ENCODE measurements at places on chromosomes 11 and 22.

- no peak for DNase-seq
Observed at GRCh38 chr11:5223146-5223545, 3.7 kb downstream of the HBB start.

DNA sequence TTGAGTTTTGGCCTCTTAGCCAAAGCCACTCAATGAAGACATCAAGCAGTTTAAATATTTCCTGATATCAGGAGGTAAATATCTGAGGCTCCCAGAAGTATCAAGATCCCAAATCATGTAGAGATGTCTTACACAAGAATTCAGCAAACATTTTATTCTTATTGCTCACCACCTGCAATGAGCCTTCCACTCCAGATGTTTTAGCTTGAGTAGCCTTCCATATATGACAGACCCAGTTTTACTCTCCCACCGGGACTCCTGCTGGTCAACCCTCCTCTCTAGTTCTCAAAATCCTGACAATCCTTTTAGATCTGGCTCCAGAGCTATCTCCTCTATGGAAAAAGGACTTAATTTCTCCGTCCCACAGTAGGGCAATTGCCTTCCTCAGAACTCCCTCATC is 404.4 kb downstream of the KCNA4 start:
- no peak for DNase-seq

DNA sequence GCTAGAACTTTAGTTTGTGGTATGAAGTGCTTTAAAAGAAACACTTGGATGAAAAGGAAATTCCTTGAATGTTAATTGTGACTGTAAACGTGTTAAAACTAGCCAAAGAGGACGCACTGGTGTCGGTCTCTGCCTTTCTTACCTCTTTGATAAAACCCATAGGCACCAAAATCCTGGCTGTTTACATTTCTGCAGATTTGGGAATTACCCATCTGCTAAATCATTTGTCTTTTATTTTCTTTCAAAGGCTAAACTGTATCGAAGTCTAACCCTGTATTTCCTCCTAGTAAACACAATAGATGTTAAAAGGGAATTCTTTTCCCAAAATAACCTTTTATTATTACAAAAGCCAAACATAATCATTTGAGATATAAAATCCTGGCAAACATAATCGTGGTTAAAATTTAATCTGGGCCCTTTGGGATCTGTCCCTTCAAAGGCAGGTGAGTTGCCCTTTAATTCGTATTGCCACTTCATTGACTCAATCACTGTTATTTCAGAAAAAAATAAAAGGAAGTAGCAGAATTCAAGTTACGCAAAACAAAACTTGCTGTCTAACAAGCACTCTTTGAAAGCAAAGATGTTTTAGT is 2.4 kb downstream of the RASSF10 start:
- no peak for DNase-seq

- no peak for DNase-seq
Observed at GRCh38 chr11:45517171-45517770, 148.2 kb downstream of the CHST1 start.

- no peak for DNase-seq
Observed at GRCh38 chr11:70933981-70934583, 318.3 kb downstream of the SHANK2 start.

- no peak for DNase-seq
Observed at GRCh38 chr11:19372381-19372780, 131.6 kb upstream of the E2F8 start.

DNA sequence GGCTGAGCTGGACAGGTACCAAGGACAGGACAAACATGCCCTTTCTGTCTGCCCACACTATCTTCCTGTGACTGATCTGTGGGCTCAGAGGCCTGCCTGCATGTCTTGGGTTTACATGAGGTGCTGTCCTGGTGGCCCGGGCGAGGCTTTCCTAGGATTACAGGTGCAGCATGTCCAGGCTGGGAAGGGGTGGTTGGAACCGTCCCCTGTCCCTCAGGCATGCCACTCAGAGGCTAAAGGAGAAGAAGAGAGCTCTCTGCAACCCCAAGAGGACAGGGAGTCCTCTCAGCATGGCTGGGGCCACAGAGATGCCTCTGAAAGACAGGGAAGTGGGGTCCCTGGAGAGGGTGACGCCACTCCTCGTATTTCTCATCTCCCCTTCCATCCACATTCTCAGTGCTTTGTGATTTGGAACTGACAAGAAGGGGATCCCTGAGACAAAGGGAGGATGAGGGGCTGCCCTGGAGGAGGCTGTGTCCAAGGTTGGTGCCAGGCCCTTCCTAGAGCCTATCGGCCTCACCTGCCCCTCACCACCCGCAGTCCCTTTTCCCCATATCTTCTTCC is 64.6 kb upstream of the LMO1 start:
- no peak for DNase-seq

All from smooth muscle cell of the brain vasculature (primary cell).